ENCODE measurements at places on chromosomes 5 and 9.

- no peak for DNase-seq
Measured at GRCh38 chr9:88874391-88874790, 116.9 kb upstream of the S1PR3 start.

DNA sequence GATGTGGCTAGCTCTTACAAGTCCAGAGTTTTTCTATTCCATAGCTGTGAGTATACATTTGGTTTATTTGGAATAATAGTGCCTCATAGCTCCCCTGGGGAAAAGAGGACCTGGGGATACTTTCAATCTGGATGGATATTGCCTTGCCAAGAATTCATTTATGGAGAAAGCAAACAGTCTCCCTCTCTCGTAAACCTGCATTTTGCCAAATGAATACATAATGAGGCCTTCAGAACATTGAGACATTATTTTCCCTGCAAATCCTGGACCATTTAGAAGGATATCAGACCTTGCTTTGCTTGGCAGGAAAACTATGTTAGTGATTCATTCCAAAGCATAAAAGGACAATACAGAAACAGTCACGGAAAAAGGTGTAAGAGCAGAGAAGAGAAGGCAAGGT, 569.6 kb upstream of the BRINP1 start:
- DNase-seq, result no peak

DNA sequence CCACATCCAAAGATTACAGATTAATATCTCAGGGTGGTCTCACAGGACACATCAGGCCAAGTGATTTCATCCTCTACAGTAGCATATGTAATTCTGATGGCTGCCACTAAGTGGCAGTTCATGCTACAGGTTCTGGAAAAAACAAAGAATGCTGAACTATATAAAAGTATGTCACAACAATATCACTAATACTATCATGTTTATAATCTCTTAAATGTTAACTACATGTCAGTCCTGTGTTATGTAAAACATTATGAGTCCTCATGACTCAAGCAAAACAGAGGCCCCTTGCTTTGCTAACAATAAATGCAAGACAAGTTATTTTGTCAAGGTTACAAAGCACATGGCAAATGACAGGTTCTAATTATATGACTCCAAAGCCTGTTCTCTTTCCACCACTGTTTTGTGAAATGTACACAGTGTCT, 233.2 kb downstream of the FBXL17 start:
- no peak for DNase-seq

DNA sequence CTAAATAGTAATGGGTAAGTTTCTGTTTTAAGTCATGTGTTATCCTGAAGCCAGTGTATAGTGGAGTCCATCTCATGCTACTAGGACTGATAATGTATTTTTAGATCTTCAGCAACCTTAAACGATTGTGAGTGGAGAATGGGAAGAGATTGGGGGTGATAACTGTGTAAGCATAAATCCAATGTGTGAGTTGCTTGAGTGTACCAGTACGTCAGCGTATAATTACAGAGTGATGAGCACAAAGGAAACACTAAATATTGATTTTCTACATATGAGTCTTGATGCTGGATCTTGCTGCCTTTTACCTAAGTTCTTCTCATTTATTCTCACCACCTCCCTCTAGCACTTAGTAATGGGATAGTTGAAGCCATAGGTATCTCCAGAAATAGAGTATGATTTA, 16.3 kb upstream of the IZUMO3 start:
- no peak for DNase-seq

- no peak for DNase-seq
Measured at GRCh38 chr9:83059417-83059816, 3.5 kb downstream of the RASEF start.

- DNase-seq, result no peak
Measured at GRCh38 chr5:94777056-94777880, 158.8 kb downstream of the SLF1 start.

GRCh38 chr9:124621371-124622328, 114.5 kb upstream of the NR5A1 start:
- peak; percentile 57 for DNase-seq

DNA sequence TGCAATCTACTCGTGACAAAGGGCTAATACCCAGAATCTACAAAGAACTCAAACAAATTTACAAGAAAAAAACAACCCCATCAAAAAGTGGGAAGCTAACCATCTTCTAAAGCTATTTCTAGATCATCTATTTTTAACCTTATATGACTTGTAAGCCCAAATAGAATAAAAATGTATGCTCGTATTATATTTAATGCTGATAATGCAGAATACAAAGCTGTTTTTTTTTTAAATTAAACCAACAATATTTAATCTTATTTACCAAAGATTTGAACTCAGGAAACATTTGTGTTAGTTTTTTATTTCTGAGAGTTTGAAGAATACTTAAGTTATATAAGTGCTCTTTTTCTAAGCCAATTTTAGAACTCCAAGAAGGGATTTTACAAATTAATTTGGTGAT, 652.1 kb downstream of the LRRC70 start:
- DNase-seq, result no peak
